ENCODE measurements at places on chromosomes 5 and 9.

GRCh38 chr5:54651482-54652076, 134.0 kb downstream of the SNX18 start:
- peak; percentile 75 for DNase-seq

- no peak for DNase-seq
These were observed 98.4 kb upstream of the DMRT1 start for GRCh38 chr9:742914-743589.

- no peak for DNase-seq
These were observed 99.3 kb downstream of the SLC24A2 start for GRCh38 chr9:19689328-19690101.

DNA sequence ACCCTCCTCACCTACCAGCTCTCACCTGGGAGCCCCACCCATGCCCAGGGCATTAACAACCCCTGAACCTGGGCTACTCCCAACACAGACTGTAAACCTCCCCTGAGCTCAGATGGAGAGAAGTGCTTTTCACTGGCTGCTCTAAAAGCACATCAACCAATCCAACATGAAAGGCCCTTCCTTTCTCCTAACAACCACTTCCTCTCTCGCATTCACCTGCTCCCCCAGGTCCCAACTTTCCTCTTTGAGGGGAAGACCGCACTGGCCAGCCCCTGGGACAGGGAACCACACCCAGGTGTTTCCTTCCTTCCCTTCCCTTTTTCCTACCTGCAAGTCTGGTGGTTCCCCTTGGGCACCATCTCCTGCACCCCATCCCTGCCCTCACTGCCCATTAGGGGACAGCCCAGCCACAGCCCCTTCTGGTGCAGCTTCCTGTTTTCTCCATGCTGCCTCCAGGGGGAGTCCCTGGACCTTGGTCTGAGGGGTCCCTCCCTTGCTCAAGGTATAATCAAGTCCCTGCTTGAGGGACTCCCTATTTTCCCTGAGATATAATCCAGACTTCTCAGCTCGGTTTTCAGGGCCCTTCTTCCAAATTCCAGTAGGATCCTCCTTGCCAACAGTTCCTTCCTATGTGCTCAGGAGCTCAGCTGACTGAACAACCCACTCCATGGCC, 30.5 kb upstream of the DAB2IP start:
- DNase-seq, result no peak

DNA sequence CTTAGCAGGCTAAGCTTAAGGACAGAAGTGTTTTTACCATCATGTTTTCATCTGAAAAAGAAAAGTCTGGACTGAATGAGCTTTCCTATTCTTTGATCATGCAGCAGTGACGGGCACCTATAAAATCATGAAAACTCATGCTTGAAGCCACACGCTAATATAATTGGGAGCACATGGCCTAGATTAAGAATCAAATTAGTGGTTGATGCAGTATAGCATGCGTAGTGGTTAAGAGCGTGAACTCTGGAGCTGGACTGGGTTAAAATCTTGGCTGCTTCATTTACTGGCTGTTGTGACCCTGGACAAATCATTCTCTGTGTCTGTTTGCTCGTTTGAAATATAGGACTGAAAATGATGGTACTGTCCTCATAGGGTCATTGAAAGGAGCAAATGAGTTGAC, 49.9 kb upstream of the IL13 start:
- DNase-seq, result no peak

GRCh38 chr5:134236318-134236717, 10.4 kb upstream of the PPP2CA start:
- DNase-seq, result no peak

- DNase-seq, result no peak
These were observed 6.9 kb downstream of the NR4A3 start for GRCh38 chr9:99828417-99829176.

DNA sequence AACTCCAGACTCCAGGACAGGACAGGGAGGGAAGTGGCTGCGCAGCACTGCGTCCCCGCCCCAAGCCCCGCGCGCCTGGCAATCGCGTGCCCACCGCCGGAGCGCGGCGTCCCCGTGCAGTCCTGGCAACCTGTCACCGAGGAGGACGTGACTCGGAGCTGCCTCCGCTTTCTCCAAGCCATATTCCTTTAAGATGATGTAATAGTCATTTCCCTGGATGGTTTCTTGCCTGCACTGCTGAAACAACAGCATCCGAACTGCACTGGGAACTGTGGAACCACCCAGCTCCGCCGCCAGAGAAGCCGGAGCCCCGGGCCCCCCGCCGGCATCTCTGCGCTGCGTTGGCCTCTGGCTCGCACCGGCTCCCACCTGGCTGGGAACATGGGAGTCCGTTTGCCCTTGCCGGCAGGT, 34.5 kb downstream of the KCTD16 start:
- peak; percentile 31 for DNase-seq

GRCh38 chr9:71130521-71130920, 9.1 kb upstream of the TRPM3 start:
- no peak for DNase-seq

GRCh38 chr9:116298878-116299391, 145.3 kb downstream of the PAPPA start:
- DNase-seq, result peak; percentile 28

DNA sequence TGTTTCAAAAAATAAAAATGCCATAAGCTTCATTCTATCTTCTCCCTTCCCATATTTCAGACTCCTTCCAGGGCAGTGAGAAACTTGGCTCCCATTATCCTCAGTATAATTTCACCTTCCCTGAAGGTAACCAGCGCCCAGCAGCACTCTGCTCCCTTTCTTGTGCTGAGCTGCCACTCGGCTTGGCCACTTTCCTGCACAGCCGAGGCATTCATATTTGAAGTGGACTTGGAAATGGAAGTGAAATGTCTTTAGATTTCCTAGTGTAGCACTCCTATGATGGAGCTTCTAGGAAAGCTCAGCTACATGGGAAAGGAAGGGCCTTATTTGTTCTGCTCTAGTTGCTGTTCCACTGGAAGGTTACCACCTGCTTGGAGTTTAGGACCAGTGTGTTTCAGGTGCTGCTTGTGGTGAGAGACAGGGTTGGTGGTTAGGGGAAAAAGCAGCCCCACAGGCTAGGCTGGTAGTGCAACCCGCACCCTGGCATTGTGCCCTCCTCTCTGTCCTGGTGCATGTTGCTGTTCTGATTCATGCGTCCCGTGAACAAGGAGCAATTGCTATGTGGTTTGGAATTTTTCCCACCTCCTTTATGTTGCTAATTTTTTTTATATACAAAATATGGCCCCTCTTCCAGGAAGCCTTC, 53.8 kb downstream of the RAD23B start:
- peak; percentile 30 for DNase-seq

DNA sequence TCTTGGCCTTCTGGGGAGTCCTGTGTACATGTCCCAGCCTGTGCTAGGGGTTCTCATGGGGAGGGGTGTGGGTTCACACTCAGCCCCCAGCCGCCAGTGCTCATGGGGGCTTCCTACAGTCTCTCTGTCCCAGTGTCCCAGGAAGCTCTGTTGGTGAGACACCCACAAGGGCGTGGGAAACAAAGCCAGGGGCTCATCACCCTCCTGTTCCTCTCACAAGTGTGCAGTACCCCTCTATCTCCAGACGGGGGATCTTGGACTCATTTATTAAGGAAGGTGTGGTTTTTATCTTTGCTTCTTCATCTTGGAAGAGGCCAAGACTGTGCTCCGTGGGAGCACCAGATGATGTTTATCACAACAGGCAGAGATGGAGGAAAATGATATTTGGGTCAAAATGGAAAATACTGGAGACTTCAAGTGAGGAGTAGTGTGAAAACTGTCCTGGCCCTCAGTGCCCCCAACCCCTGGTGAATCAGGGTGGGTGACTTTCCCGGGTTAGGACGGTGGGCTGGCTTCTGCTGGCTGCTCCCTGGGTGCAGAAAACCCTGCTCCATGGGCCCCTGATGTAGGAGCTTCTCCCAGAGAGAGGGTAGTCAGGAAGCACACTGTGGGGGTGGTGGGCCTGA, 15.2 kb downstream of the TMEM171 start:
- DNase-seq, result no peak

DNA sequence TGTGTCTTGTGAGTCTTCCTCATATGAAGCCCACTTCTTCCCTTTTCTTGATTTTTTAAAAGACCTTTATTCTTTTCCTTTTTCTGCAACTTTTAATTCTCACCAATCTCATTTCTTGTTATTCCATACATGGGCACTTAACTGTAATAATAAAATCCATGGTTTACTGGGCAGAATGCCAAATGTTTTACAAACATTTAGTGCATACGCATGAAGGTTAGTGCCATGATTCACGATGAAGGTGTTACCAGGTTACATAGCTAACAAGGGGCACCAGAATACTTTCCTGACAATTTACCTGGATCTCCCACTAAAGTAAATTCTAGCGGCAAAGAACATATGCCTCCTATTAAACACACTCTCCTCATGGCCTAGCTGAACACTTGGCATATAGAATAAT, 28.5 kb downstream of the MAN2A1 start:
- DNase-seq, result no peak

DNA sequence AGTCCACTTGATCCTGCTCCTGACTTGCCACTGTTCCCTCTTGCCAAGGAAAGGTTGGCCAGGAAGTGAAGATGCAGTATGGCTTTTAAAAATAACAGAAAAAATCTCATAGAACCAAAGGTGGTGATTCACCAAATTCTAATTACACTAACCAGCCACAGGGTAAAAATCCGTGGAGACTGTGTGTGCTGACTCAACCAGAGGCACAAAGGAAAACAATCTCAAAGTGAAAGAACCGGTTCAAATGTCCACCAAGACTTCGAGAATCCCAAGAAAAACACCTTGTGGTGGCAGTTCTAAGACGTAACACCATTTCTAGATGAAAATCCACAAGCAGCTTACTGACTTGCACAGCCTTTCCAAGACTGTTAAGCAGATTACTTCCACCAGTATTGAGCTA, 279.1 kb downstream of the TLE1 start:
- DNase-seq, result no peak

- DNase-seq, result peak; percentile 65
These were observed 82.7 kb downstream of the C9orf152 start for GRCh38 chr9:110125207-110125751.

DNA sequence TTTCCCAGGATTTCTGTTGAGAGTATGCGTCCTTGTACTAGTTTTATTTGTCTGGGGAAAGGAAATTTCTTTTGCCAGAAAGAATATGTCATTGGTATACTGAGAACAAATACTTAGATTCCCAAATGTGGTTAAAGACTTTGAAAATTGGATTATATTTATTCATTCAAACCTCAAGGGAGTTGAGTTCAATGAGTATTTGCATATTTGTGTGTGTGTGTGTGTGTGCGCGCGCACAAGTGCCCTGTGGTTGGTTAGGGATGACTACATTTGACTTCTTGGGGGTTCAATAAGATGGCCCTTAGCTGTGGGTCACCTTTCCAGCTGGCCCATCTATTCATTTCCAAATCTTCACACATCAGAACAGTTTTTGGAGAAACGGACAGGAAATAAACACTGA, 4.9 kb downstream of the RXFP3 start:
- no peak for DNase-seq

GRCh38 chr9:124016175-124017050, 4.8 kb downstream of the LHX2 start:
- DNase-seq, result no peak

DNA sequence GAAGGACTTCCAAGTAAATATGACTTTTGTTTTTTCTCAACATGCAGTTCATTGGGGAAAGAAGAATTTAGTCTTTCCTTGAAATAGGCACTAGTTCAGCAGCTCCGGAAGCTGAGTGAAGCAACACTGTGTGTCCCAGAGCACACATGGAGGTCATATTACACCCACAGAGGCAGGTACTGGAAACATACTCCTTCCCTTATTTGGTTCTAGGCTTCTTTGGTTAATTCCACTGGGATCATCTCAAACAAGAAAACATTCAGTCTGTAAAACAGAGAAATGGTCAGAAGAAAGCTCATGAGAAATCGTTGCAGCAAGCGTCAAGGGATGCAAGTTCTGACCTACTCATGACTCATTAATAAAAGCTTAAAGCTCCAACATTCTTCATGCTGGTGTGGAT, 175.1 kb upstream of the PCSK5 start:
- DNase-seq, result no peak

DNA sequence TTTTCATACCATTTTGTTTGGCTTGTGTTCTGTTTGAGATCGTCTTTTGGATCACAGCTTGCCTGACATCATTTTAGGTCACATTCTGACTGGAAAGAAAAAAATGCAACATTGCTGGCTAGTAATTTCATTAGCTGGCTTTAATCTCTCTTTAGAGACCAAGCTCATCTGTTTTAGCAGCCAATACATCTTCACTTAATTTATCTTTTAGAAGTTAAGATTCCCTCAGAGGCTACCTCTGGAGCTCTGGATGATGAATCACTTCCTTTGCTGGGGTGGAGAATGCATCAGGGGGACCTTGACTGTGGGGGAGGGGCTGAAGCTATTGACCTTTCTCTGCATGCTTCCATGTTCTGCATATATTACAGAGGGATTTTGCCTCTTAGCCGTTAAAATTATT, 181.5 kb upstream of the OTULINL start:
- DNase-seq, result no peak

DNA sequence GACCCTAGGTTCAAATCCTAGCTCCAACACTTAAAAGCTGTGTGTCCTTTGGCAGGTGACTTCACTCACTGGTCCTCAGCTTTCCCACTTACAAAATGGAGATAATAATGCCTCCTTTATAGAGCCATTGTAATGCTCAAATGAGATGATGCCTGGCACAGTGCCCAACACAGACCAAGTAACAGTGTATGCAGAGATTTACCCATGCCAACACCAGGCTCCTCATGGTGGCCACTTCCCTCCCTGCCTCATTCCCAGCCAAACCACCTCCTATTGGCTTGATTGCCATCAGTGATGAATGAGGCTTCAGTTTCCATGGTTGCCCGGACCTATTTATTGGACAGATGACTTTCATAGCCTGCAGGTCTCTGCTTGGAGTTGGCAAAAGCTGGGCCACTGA, 469.4 kb downstream of the CDK5RAP2 start:
- DNase-seq, result peak; percentile 19

GRCh38 chr5:88673253-88674105, 209.5 kb downstream of the MEF2C start:
- peak; percentile 96 for DNase-seq

- no peak for DNase-seq
These were observed 188.2 kb upstream of the SLC27A6 start for GRCh38 chr5:128777052-128777451.

- no peak for DNase-seq
These were observed 41.9 kb upstream of the RNF38 start for GRCh38 chr9:36441966-36442365.

- DNase-seq, result peak; percentile 27
These were observed 59.6 kb upstream of the MAN2A1 start for GRCh38 chr5:109630093-109630492.

GRCh38 chr5:149267241-149267973, 4.3 kb upstream of the AFAP1L1 start:
- peak; percentile 92 for DNase-seq

- peak; percentile 16 for DNase-seq
These were observed 151.8 kb upstream of the RAD23B start for GRCh38 chr9:107131108-107131799.

All from Ammon's horn (tissue), 1 donor.